Activated naive CD4-positive, alpha-beta T cell (primary cell): ENCODE measurements at places on chromosomes 4 and X.

- DNase-seq = no peak
Measured at GRCh38 chr4:56739066-56739777, 58.1 kb upstream of the HOPX start.

DNA sequence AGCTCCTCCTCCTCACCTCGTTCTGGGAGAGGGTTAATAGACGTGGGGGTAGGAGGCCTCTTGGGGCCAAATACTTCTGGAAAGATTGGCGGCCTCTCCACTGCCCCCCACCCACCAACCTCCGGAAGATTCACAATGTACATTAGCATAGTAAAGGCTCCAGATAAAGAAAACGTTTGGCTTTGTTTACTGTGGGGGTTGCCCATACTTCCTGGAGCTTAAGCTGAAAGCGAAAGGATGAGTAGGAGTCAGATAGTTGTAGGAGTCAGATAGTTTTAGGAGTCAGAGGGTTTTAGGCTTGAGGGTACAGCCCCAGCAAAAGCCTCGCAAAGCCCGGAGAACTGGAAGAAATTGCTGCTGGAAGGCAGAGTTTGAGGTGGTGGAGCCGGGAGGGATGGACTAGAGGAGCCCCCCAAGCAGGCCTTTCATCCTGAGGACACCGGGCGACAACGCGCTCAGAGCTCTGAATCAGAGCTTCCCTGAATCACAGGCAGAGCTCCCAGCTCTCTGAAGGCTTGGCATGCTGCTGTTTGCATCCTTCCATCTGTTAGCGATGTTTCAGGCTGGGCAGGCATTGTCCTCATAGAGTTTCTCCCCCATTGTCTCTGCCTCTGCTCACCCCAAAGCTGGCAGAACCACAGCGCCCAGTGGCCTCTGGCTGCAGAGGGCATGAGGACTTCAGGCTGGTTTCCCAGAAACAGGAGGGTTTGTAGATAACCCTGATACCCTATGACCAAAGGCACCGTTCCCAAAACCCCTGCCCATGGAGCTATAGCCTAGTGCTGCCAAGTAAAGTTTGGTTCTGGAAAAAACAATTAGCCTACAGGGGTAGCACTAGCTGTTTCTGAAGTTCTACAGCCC, 280.7 kb downstream of the BCOR start:
- DNase-seq = no peak

DNA sequence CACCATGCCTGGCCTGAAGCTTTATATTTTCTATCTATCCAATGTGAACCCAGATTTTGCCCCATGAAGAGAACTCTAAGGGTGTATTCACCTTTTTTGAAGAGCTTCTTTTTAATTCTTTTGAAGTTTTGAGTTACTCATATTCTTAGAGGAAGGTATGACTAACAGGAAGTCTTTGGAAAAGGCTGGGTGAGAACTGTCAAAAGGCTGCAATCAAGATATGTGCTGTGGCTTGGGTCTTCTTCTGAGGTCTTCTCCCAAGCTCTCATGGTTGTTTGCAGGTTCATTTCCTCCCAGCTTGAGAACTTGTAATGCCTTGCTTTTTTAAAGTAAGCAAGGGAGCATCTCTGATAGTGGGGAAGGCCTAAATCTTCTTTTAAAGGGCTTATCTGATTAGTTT, 3.1 kb upstream of the C4orf17 start:
- DNase-seq = no peak

GRCh38 chr4:23866450-23867075, 23.3 kb downstream of the PPARGC1A start:
- no peak for DNase-seq

DNA sequence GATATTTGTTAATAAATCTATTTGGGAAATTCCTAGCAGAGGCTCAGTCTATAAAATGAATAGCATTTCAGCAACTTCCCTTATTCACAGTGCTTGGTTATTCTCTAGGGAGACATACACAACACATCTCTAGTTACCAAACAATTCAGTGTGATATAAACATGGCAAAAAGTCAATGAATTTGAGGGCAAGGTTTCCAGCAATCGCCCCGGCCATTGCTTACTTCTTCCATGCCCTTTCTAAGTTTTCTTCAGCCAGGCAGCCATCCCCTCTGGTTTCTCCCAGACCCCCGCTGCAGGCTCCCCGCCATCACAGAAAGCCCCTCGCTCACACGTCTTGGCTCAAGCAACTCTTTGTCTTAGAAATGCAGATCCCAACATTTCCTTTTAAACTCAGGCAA, 4.4 kb downstream of the TLR7 start:
- DNase-seq = no peak

GRCh38 chrX:110600745-110601310, 194.8 kb downstream of the CHRDL1 start:
- no peak for DNase-seq

- no peak for DNase-seq
Measured at GRCh38 chrX:142233400-142233799, 28.3 kb upstream of the MAGEC2 start.

- DNase-seq = no peak
Measured at GRCh38 chr4:110278127-110278526, 79.7 kb upstream of the ELOVL6 start.

DNA sequence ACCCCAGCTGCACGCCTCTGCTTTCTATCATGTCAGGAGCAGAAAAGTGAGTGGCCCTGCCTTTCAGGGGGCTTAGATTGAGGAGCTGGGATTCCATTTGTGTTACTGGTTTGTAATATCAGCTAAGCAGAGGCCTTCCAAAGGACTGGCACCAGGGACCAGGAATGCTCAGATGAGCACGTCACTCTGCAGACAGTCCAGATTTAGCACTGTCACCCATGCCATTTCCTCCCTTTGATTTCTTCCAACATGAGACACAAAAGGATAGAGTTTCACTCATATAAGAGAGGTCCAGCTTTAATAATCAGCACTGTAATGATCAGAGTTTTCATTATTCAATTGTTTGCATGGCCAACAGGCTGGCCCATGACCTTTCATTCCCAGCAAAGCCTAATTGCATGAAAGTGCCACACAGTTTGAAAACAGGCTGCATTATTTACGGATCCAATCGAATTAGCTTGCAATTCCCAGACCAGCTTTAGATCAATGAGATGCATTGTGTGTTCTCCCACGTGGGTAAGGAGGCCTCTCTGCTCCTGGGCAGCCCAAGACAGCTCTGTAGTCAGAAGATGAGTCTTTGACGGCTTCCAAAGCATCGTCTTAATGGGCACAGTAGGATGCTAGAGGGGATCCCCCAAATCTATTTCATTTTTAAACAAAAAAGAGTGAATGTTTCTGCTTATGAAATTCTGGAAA, 9.8 kb upstream of the SLC2A9 start:
- no peak for DNase-seq

DNA sequence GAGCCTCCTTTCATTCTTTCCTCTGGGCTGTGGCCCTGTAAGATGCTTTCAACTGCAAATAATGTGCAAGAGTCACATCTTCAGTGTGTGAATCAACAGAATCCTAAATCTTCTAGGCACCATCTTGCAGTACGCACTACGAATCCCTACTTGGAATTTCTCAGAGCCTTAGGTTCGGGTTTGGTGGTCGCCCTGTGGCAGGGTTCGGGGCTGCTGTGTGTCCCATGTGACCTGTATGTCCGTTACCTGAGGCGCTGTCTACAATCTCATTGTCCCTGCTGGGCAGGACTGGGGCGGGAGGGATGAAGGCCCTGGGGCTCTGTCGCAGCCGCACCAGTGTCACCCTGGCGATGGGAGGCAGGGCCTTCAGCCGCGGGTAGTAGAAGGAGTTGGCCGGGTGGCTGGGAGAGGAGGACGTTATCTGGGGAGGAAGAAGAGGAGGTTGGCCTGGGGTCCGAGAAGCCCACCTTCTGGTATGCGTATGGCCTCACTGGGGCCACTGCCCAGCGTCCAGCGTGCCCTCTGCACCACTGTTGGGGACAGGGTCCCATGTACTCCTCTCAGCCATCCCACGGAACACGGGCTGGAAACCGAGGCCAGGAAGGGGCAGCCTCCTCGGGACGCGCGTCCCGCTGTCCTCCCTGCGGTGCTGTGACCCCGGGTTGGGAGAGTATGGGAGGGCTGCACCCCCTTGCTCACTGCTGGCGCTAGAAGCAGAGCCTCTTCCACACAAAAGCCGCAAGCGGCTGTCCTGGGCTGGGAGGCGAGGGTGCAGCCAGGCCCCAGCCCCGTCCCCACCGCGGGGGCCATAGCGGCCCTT, 2.0 kb downstream of the SPON2 start:
- no peak for DNase-seq

DNA sequence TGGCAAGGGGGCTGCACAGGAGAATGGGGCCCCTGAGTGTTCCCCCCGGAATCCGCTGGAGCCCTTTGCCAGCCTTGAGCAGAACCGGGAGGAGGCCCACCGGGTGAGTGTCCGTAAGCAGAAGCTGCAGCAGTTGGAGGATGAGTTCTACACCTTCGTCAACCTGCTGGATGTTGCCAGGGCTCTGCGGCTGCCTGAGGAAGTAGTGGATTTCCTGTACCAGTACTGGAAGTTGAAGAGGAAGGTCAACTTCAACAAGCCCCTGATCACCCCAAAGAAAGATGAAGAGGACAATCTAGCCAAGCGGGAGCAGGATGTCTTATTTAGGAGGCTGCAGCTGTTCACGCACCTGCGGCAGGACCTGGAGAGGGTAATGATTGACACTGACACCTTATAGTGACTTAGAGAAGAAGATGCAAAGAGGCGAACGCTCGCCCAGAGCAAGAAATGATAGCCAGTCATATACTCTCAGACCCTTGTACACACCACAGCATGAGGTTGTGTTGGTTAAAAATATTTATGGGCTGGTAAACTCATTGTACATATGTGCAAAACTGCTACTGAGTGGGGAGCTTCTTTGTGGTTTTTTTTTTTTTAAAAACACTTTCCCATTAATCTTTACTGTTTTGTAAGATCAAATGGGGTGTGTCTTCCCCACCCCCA, 52.5 kb downstream of the JADE1 start:
- no peak for DNase-seq

DNA sequence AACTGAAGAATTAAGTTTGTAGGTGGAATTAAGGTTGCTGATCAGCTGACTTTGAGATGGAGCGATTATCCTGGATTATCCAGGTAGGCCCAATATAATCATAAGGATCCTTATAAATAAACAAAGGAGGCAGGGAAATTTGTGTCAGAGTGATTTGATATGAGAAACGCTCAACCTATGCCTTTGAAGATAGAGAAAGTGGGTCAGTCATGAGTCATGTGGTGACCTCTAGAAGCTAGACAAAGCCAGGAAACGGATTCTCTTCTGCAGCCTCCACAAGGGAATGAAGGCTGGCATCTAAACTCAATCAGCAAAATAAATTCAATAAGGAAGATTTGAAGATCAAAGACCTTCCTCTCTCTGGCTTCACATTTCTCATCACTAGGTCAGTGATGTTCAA, 41.5 kb upstream of the SMIM10 start:
- no peak for DNase-seq

DNA sequence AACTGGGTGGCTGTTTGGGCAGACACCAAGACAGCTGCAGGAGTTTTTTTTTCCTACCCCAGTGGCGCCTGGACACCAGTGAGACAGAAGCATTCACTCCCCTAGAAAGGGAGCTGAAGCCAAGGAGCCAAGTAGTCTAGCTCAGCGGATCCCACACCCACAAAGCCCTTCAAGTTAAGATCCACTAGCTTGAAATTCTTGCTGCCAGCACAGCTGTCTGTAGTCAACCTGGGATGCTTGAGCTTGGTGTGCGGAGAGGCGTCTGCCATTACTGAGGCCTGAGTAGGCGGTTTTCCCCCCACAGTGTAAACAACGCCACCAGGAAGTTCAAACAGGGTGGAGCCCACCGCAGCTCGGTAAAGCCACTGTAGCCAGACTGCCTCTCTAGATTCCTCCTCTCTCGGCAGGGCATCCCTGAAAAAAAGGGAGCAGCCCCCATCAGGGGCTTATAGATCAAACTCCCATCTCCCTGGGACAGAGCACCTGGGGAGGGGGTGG, 171.4 kb downstream of the ARHGEF9 start:
- no peak for DNase-seq

- no peak for DNase-seq
Measured at GRCh38 chr4:42519803-42520417, 122.6 kb downstream of the SHISA3 start.

DNA sequence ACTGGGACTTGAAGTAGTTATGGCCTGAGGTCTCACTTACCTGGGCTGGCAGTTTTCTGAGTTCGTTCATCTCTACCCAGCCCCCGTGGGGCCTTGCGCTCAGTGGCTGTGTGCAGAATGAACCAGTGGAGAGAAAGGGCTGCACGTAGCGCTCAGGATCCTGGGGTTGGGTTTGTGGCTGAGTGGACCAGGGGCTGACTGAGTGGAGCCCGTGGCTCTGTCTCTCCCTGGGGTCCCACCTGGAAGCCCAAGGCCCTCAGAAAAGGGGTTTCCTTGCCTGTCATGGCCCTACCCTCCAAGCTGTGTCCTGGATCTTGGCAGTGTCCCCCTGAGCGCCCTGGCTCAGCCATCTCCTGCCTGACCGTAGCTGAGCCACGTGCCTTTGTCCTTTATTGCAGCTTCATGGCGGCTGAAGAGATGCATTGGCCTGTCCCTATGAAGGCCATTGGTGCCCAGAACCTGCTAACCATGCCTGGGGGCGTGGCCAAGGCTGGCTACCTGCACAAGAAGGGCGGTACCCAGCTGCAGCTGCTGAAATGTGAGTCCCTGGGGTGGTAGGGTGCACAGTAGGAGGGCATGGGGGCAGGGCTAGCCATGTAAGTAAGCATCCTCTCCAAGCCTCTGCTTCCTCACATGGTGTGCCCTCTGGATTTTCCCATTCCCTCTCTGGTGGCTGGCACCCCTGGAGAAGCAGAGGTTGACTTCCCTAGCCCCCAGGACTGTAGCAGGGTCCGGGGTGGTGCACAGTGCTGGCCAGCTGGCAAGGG, 23.2 kb upstream of the ADD1 start:
- DNase-seq = no peak

DNA sequence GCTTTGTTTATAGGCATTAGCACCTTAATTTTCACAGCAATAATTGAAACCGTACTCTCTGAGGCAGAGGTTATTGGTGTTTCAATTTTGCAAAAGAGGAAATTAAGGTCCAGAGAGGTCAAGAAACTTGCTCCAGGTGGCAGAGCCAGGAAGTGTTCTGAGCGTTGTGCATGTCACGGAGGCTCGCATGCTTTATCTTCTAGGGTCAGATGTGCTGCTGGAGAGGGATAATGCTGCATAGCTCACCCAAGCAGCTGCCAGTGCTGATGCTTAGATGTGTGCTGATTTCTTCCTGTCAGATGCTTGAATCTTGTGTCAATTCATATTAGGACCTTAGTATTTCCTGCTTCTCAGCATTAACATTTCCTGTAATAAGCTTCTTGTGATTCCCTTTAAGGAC, 13.0 kb upstream of the FGF5 start:
- no peak for DNase-seq

DNA sequence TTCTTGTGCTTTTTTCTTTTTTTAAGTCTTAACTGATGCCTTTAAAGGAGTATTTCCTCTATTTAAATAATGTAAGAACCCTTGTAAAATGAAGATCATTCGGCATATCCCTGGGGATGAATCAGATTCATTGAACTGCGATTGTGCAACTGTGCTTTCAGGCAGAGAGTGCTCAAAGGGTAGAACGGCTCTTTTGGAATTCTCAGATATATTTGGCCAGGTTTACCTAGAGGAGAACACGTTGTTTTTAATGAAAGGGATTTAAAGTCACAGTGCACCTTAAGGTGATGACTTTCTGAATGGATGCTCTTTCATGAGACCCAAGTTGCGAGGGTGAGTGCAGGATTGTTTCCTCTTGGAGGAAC, 51.6 kb upstream of the ELOVL6 start:
- no peak for DNase-seq

- DNase-seq = no peak
Measured at GRCh38 chr4:185752872-185753271, 59.1 kb downstream of the SORBS2 start.

- DNase-seq = no peak
Measured at GRCh38 chrX:905848-906566, 275.4 kb downstream of the SHOX start.

- no peak for DNase-seq
Measured at GRCh38 chr4:73311428-73311827, 52.8 kb upstream of the ANKRD17 start.
